MV-4-11 (cell line): ENCODE measurements at places on chromosomes 7 and 10.

DNA sequence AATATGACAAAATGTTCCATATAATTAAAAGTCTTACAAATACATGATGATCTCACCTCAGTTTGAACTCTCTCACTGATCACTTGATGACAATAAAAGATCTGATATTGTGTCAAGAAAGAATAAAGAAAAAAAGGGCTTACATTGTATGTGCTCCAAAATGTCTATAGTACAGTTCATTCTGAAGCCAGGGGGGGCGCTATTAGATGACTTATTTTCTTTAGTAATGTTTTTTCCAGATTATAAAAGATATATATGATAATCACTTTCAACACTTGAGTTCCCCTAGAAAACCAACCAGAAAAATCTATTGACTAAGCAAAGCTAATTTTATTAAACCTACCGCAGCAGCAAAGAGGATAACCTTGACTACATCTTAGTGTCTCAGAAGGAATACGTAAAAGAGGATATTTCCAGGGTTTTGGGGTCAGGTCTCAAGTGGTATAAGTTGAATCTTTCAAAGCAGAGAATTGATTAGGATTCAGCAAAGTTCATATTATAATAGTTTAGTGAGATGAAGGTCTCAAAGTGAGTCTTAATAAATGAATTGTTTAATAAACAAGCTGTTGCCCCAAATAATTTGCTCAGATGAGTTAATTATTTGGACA lies 55.8 kb downstream of the PTN start:
- no peak for DNase-seq

DNA sequence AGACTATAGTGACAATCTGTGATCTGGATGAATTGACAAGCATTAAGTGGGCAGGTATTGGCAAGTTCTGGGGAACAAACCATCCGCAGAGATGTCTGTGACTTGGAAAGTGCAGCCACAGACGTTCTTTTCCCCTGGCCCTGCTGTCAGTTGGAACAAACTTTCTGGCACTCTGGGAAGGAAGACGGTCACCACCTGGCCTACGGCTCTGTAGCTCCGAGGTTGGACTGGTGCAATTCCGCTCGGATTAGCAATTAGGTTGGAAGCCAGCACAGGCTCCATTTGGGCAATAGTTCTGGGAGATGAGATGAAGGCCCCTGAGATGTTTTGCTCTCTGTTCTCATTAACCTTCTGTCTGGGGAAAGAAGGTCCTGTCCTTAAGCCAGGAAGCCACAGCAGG lies 437.5 kb downstream of the CALN1 start:
- no peak for DNase-seq

DNA sequence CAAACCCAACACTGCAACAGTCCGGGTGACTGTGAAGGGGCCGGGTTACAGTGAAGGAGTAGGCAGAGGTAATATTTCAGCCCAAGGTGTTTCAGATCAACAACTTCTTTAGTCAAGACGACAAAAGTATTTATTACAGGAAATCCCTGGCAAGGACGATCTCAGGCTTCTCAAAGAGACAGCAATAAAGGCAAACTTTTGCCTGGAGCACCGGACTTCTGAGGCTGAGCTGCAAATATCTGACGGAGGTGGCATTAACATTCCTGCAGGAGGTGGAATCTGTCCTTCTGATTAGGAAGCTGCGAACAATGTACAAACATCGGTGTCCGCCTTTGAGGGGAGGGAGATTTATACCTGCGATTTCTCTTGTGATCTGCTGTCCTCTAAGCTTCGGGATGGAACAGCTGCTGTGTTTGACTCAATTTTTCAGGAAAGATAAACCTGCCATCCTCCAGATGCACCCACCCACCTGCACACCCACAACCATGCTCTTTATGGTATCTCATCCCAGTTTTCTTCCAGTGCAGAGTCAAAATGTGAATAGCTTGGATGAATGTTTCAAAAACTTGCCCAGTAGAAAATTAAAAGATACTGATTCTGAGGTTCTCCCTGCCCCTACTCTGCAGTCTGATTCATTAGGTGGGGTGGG lies 32.1 kb downstream of the EMX2 start:
- no peak for DNase-seq

DNA sequence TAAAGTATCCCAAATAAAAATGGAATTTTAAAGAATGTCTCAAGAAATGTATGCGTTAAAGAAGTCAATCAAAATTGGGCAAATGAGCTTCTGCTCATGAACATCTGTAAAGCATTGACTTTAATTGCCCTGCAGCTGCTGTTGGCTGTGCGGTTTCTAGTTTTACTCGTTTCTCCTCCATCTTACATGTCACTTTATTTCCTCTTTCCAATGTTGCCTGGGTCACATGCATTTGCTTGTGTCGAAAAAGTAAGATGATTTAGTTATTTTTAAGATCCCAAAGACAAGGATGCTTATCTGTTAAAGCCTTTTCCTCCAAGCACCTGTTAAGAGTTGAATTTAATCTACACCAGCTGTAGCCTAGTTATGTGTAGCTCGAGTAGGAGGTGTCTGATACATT lies 310.4 kb downstream of the EXOC4 start:
- peak; percentile 88 for DNase-seq

DNA sequence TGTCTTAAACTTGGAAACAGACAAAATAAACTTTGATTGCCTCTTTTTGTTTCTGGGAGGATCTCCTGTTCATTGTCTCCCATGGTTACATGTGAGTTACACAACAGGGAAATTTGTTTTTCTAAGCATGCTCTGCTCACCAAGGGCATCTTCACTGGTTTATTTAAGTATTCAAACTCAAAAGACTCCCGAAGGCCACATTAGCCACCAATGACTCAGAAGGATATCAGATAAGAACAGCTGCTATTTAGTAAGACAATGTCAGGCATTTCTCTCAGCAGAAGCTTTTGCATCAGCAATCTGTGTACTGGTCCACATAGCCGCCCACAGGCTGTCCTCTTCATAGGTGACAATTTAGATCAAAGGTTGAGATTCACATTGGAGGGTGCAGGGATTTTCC lies 19.3 kb downstream of the OR6B1 start:
- no peak for DNase-seq

- DNase-seq = no peak
These were observed 177.9 kb downstream of the RNF133 start for GRCh38 chr7:122520971-122521555.

- DNase-seq = no peak
These were observed 72.7 kb downstream of the CFAP46 start for GRCh38 chr10:132869621-132870020.

GRCh38 chr7:26097837-26098668 lies 53.9 kb upstream of the NFE2L3 start:
- no peak for DNase-seq

- no peak for DNase-seq
These were observed 688.9 kb upstream of the POT1 start for GRCh38 chr7:125618516-125618915.

DNA sequence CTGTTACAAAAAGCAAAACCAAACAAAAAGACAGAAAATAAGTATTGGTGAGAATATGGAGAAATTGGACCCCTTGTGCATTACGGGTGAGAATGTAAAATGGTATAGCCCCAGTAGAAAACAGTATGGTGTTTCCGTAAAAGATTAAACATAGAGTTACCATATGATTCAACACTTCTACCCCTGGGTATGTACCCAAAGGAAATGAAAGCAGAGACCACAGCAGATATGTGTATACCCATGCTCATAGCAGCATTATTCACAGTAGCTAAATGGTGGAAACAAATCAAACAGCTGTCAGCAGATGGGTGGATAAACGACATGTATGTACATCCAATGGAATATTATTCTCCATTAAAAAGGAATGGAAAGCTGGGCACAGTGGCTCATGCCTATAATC lies 42.4 kb downstream of the STARD3NL start:
- DNase-seq = peak; percentile 14

DNA sequence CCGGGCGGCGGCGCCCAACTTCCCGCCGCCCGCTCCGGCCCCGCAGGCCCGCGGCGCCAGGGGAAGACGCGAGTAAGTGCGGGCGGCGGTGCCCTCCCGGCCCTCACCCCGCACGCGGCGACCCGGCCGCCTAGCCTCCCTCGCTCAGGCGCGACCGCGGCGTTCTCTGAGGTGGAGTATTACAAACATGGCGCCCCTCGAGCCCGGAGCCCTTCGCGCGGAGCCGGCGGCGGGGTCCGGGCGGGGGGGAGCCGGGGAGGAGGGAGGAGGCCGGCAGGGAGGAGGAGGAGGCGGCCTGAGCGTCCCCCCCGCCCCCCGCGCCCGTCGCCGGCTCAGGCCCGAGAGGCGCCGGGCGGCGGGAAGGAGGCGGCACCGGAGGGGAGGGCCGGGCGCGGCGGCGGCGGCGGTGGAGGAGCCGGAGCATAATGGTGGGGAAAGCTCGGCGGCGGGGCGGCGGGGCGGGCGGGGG lies at the start of gene ZMYND11:
Gene ZMYND11, plus strand, starts transcription at position 324 of the 469 bp plus-strand sequence. CDS start 44,558 bp downstream, outside the sequence.
- no peak for DNase-seq

GRCh38 chr10:794382-794956 lies 105.0 kb upstream of the DIP2C start:
- no peak for DNase-seq

DNA sequence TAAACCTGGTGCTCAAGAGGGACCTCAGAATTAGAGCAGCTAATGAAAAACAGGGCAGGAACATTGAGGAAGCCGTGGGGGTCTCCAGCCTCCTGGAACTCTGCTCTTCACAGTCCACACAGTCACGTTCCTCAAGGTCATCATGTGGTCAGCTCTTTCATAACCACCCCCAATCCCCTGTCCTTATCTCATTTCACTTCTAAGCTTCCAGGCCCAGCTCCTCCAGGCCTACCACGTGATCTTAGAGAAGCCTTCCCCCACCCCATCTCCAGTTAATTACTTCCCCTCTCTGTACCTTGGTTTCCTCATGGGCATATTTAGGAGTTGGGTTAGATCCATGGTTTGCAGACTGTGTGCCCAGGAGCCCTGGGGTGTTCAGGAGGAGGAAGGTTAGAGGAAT lies 106.4 kb upstream of the TCF7L2 start:
- DNase-seq = peak; percentile 59

GRCh38 chr7:130689683-130690082 lies 3.3 kb upstream of the TSGA13 start:
- DNase-seq = no peak

- DNase-seq = no peak
These were observed 99.8 kb upstream of the PDGFA start for GRCh38 chr7:619368-619840.

DNA sequence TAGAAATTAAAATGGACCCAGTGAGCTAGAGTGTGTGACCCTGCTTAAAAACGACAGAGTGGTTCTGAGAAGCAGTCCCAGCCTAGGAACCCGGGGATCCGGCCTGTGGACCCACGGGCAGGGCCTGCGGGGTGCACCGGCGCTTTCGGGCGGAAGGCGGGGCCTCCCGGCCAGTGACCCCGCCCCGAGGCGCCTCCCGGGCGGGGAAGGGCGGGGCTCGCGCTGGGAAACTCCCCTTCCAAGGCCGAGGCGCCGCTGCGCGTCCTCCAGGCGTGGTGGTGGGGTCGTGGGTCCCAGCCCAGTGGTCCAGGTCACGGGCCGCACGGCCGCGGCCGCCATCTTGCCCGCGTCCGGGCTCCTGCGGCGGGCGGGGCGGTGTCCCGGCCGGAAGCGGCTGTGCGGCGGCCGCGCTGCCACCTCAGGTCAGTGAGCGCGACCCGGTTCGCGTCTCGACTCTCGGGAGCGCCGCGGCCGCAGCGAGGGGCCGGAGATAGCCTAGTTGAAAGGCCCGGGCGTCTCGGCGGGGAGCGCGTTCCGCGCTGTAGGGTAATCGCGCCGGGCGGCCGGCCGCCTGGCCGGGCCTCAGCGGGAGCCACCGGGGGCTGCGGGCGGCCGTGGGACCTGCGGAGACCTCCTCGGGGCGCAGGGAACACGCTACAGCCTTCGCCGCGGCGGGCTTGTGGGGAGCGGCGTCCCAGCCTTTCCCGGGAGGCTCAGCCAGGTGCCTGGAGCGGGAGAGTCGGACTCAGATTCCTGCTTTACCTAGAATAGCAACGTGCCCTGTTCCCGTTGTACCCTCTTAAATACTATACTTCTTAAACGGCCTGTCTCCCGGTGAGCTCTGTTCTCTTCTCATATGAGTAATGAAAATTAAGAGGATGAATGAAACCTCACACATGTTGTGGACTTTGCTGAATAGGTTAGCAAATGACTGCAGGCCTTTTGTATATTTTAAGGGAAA lies at the start of gene MIOS:
Gene MIOS, plus strand, starts transcription at position 234 of the 961 bp plus-strand sequence. CDS start 5,592 bp downstream, outside the sequence.
- DNase-seq = peak; percentile 48

DNA sequence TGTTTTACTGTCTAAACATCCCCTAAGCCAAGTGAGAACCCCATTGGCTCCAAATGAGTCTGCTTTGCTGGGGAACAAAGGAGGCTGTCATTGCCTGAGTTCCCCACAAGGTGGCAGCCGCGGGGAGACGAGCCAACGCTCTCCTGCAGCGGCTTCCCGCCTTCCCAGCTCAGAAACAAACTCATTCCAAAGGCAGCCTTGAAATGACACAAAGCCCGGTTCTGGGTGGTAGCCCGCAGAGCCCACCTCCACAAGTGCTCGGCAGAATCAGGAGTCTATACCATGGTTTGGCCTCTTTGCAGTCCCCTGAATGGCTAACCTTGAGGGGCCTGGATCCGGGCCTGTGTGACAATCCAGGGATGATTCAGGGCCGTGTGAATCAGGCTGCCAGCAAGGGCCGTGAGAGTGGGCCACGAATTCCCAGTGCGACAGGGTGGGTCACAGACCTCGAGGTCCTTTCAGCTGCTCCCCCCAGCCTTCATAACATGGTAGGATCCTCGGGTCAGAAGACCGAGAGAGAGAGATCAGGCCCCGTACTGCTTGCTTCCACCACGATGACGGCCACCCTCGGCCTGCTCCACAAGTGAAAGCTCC lies 79.7 kb downstream of the DLG5 start:
- peak; percentile 25 for DNase-seq

DNA sequence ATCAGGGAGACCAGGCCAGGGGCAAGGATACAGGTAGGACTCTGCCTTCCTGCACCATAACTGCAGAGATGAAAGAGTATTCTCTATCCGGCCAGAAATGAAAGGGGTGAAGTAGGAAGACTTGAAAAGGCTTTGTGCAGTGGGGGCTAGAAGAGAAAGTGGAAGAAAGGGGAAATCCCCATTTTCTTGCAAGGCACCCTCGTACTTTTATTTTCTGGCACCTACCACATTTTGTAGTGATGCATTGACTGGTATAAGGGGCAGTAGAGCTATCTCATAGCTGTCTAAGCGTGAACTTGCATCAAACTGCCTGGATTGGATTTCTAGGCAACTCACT lies 752 bp upstream of the CAMK2G start:
- peak; percentile 50 for DNase-seq

- DNase-seq = peak; percentile 29
These were observed 274.9 kb upstream of the GALNT17 start for GRCh38 chr7:70856901-70857630.

GRCh38 chr7:96927131-96927530 lies 78.2 kb upstream of the DLX6 start:
- no peak for DNase-seq

DNA sequence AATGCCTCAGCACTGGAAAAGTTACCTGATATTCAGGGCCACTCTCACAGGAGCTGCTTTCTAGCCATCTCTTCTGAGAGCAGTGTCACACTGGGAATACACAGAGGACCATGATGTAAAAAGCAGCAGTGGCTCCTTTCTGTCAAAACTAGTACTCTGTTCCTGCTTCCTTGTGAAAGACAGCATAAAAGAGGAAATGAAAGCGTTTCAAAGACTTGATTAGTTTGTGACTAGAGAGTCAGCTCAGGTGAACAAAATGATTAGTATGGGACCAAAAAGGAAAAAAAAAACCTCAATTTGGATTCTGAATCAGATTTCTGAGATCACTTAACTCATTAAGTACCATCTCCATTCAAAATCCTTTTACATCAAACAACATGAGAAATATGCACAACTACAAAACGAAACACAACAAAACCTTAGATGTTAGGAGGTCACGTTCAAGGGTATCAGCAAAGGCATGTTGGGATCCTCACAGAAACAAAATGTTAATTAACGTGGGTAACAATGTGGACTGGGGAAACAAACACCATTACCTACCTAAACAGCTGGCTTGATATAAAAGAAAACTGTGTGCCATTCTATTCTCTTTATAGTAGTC lies 103.7 kb downstream of the MACC1 start:
- peak; percentile 74 for DNase-seq
